ENCODE measurements at places on chromosomes 4 and X.

DNA sequence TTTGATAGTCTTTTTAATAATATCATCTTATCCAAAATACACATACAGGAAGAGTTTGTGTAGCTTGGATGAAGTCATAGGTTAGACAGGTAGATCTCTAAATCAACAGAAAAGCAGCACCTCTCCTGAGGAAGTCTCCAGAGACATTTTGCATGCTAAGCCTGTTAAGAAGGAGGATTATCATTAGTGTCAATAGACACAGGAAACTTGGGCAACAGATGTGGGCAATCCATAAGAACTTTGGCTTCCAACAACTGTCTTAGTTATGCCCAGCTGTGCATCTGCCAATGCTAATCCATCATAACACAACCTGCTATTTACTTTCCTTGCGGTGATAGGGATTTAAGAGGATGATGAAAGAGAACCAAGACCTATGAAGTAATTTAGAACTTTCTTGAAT, 1052.6 kb downstream of the RPA4 start:
- DNase-seq = no peak

DNA sequence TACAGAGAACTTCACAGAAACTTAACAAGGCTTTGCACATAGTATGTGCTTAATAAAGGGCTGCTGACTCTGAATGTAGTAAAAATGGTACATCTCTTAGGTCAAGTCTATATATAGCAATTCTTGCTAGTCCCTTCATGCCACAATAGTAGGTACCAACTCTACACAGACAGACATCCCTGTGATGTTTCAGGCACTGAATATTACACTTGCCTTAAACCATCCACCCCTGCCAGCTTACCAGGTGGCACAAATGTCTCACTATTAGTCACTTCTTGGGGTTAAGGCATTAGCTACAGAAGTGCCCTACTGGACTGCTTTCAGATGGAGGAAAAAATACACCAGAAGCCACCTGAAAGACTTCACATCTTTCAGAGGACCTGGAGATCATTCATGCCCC, 86.3 kb upstream of the CITED1 start:
- no peak for DNase-seq

GRCh38 chrX:110669572-110669971, 126.0 kb downstream of the CHRDL1 start:
- DNase-seq = no peak

DNA sequence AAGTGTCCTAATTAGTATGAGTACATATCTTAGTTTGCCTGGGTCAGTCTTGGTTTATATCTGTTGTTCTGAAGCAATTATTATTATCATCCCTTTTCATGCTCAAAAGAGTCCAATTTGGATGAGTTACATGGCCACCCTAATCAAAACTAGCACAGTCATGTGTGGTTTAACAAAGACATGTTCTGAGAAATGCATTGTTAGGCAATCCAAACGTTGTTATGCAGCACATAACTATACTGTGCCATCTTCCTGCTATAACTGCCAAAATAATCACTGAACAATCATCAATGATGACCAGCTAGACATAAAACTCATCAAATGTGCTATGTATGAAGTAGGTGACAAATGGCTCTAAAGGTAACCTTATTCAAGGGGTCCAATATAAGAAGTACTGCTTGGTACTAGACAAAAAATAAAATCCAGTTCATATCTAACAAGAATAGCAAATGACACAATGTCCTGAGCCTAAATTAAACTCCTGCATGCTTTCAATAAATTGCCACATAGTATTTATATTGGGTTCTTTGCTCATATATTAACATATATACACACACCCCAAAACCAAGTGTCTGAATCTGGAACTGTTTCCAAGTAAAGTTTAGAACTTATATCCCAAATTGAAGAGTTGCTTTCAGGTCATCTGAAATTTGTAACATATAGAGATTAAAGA, 41.9 kb downstream of the CNOT6L start:
- no peak for DNase-seq

- DNase-seq = no peak
Measured at GRCh38 chrX:7261672-7262332, 113.8 kb upstream of the PUDP start.

GRCh38 chr4:130542953-130543352, 1447.0 kb downstream of the C4orf33 start:
- no peak for DNase-seq

DNA sequence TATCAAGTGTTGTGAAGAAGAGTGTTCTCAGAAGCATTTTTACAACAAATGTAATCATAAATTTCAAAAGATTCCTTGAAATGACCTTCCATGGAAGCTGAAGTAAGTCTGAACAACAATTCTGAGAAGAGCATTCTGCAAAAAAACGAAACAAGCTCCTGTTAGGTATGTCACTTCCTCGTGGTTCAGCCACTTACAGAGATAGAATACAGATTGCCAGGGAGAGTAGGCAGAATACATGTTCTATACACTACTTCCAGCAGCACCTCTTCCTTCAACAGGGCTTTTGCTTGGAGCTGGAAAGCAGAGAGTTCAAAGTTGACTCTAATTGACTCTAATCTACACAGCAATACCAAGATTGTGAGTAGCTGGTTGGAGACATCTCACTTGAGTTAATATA, 274.5 kb downstream of the ADGRA3 start:
- no peak for DNase-seq

DNA sequence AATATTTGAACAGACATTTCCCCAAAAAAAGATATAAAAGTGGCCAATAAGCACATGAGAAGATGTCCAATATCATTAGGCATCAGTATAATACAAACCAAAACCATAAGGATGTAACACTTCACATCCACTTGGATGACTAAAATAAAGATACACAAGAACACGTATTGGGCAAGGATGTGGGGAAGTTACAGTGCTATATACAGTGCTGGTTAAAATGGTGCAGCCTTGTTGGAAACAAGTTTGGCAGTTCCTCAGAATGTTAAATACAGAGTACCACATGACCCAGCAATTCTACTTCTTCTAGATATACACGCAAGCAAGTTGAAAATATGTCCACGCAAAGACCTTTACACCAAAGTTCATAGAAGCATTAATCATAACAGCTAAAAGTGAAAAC, 58.9 kb downstream of the HAUS3 start:
- no peak for DNase-seq

DNA sequence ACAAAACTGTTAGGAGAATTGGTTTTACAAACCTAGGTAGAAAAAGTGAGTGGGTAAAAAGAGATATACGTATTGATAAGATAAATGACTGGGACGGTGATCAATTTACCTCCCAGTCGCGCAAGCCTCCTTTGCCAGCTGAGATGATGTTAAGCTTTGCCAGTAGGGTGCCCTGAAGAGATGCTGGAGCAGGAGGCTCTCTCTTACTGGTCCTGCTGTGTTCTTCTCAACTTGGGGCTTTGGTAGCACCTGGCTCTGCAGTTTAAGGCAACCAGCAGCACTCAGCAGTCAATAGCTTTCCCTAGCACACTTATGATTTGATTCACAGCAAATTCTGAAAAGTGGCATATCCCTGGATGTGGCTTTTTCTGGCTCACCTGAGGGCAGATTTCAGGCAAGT, 1461.7 kb downstream of the ADGRL3 start:
- DNase-seq = no peak
